Caudate nucleus (tissue), 63 donors: ENCODE measurements at places on chromosomes 6 and 20.

GRCh38 chr20:8301655-8302054 is 169.6 kb downstream of the PLCB1 start:
- no peak for DNase-seq

DNA sequence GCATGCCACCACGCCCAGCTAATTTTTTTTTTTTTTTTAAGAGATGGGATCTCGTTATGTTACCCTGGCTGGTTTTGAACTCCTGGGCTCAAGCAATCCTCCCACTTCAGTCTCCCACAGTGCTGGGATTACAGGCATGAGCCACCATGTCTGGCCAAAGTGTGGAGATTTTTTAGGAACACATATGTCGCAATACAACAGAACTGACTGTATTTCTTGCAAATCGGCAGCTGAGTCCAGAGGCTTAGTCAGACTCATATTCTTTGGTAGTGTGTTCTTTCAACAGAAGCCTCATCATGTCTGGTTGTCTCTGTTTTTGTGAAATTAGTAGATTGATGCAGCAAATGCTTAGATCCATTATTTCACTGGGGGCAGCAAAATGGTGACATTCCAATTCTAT is 23.9 kb upstream of the CD164 start:
- DNase-seq, result no peak

DNA sequence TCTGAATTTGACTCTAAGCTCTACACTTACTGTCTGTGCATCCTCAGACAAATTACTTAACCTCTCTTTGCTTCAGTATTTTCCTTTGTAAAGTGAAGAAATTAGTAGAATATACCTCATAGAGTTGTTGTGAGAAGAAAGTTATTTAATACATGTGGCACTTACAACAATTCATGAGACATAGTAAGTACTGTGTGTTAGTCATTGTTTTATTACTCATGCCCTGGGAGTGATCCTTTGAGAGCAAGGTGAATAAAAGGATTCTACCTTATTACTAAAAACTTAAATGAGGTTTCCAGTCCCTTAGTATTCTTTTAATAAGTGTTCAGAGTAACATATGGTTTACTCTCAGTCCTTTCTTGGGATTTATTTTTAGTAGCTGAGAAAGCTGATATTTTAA is 233.6 kb upstream of the MAP3K7 start:
- DNase-seq, result no peak

GRCh38 chr6:28205879-28206278 is 19.2 kb upstream of the ZSCAN9 start:
- no peak for DNase-seq

- DNase-seq, result no peak
Measured at GRCh38 chr6:136037242-136037875, 185.9 kb downstream of the PDE7B start.

DNA sequence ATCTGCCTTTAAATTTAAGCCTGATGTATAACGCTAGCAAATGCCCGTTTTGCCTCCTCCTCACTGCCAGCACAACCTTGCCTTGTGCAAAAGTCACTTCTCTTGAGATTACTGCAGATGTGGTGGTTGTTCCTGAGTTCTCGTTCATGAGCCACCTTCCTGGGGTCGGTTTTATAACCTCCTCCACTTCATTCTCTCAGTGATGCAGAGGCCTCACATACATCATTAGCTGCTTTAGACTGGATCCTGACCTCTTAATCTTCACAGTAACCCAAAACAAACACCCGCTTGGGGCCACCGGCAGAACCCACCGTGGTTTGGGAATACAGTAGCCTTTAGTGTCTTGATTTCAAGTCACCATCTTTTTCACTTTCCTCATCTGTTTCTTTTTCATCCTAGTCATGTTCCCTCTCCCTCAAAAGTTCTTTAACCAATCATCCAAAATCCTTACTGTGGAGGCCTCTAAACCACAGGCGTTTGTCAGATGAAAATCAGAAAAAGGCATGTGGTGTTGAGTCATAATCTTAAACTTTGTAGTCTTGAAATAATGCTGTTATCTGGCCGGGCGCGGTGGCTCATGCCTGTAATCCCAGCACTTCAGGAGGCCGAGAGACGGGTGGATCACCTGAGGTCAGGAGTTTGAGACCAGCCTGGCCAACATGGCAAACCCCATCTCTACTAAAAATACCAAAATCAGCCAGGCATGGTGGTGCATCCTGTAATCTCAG is 430.3 kb upstream of the SOX4 start:
- no peak for DNase-seq

DNA sequence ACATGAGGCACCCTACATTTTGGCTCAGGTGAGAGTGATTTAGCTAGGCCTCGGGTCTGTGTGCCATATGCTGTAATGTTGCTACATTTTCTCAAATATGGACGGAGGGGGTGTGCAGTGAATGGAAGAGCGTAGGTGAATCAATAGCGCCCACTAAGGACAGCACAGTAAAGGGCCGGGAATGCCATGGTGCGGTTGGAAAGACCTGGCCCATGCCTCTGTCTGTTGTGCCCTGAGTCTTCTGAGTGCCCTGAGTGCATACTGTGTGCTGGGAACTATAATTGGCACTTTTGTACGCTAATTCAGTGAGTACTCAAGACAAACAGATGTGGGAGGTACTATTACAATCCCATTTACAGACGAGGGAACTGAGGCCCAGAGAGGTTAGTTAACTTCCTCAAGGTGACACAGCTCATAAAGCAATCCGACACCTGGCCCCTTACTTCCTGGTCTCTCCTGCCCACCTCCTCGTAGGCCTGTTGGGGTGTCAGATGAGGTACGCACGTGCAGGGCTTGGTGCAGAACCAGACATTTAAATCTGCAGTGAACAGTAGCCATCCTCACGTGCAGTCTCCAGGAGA is 17.3 kb downstream of the SLC22A1 start:
- DNase-seq, result no peak

GRCh38 chr6:14966096-14966905 is 279.6 kb upstream of the JARID2 start:
- DNase-seq, result no peak

DNA sequence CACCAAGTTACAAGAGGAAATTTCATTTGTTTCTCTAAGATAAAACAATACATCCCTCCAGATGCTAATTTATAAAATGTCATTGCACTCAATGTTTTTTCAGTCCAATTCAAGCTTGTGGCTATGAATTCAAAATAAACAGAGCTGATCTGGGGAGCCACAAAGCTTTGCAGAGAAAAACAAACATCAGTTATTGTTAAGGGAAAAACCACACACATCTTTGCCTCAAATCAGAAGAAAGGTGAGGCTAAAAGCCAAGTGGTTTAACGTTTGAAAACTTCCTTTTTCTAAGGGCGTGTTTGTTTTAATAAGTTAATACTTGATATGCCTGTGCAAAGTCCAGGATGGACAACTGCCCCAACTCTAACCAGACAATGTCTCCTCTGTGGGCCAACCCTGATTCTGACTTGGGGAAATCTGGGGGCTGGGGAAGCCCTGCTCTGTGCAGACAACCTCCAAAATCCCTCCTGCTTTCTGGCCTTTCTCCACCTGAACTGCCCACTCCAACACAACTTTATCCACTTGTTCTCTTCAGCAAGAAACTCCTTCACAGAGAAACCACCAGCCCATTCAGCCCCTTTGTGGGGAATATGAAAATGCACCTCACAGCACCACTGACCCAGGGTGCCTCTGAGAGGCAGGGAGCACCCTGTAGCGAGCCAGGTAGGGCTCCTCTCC is 44.6 kb upstream of the NT5E start:
- no peak for DNase-seq

DNA sequence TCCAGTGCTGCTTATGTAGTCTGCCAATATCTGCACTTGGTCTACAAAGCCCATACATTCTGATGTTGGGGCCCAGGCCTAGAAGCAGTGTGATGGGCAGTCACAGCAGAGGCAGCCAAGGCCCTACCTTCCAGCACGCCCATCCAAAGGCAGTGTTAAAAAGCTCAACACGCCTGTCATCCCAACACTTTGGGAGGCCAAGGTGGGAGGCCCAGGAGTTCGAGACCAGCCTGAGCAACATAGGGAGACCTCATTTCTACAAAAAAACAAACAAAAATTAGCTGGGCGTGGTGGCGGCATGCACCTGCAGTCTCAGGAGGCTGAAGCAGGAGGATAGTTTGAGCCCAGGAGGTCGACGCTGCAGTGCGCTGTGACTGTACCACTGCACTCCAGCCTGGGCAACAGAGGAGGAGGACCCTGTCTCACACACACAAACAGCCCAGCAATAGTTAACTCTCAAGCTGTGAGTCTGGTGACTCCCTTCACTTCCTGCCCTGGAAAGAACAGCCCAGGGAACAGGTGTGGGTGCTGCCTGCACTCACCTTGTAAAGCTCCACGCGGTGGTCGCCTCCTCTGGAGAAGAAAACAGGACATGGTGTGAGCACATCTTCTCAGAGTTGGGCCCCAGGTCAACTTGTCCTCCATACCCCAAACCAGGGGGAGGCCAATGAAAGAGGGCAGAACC is 68.8 kb downstream of the PYGB start:
- no peak for DNase-seq

- DNase-seq, result no peak
Measured at GRCh38 chr6:159788753-159789376, 537 bp downstream of the TCP1 start.

GRCh38 chr6:111989743-111990142 is 64.2 kb upstream of the CCN6 start:
- no peak for DNase-seq

GRCh38 chr6:31815025-31815838 is at the start of the genes HSPA1A and HSPA1L:
Gene HSPA1A, plus strand, starts transcription at chr6:31815543. Its CDS starts 214 bp downstream, at chr6:31815757.
Gene HSPA1L, minus strand, starts transcription at chr6:31815283. Its CDS starts 3,311 bp downstream, at chr6:31811972.
- peak; percentile 96 for DNase-seq

GRCh38 chr6:139154881-139155547 is 20.1 kb downstream of the HECA start:
- DNase-seq, result no peak

DNA sequence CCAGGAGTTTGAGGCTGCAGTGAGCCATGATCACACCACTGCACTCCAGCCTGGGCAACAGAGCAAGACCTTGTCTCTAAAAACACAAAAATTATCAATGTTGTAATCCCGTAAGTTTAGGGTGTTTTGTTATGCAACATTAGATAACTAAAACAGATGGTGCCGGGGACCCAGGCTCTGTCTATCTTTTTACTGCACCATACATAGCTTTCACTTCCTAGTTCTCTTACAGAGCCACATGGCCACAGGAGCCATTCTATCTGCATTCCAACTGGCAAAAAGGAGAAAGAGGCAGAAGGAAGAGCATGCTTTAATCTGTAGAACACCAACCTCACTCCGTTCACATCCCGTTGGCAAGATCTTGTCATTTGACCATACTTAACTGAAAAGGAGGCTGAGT is 5.4 kb upstream of the TCF15 start:
- no peak for DNase-seq
